ELR (cell line): ENCODE measurements at places on chromosomes 7 and 10.
A peak's percentile ranks its signal among the peaks of the same experiment; 100 is the strongest.

DNA sequence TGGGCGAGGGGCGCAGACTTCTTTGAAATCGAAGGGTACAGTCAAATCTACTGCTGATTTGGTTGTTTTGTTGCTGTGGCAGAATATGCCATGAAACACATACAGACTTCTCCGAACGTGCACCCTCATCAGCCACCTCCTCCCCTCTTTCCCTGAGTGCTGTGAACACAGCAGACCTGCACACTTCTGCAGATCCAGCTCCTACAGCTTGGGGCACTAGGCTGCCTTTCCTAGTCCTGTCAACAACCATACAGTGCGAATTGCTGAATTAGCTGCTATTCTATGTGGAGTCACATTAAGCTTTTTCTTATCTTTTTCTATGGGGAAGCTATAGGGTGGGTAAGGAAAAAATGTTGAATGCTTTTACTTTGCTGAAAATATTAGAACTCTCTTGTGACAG lies 57.5 kb downstream of the COL17A1 start:
- DNase-seq, result peak; percentile 39

DNA sequence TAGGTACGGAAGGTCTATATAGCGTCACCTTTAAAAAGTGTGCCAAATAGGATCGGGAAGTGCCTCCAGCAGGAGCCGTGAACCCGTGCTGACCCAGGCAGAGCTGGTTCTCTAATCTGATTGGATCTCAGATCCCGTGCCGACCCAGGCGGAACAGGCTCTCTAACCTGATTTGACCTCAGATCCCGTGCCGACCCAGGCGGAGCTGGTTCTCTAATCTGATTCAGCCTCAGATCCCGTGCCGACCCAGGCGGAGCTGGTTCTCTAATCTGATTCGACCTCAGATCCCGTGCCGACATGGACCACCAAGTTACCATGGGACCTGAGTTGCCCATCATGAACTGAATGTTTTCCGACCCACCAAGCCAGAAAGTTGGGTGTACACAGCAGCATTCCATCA lies 463.9 kb downstream of the PTPRN2 start:
- no peak for DNase-seq

- no peak for DNase-seq
These were observed 153.4 kb downstream of the SGMS1 start for GRCh38 chr10:50470345-50470744.

DNA sequence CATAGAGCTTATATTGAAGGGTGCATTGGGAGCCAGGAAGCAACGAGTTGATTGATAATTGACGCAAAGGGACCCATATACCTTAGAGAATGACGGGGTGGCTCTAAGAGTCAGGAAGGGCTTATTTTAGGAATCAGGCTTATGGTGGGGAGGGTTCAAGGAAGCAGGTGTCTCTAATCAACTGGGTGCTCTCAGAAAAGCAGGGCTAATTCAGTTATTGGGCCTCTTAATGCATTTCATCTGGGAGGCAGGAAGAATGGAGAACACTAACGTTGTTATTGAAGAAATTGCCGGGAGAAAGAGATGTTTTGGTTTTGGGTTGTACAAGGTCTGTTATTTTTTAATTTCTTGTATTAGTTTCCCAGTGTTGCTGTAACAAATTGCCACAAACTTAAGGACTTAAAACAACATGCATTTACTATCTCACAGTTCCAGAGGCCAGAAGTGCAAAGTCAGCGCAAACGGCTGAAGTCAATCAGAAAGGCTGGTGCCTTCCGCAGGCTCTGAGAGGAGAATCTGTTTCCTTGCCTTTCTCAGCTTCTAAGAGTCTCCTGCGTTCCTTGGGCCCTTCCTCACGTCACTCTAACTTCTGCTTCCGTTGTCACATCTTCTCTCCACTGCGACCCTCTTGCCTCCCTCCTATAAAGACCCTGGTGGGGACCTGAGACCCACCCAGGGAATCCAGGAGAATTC lies 328.4 kb upstream of the C7orf33 start:
- no peak for DNase-seq

DNA sequence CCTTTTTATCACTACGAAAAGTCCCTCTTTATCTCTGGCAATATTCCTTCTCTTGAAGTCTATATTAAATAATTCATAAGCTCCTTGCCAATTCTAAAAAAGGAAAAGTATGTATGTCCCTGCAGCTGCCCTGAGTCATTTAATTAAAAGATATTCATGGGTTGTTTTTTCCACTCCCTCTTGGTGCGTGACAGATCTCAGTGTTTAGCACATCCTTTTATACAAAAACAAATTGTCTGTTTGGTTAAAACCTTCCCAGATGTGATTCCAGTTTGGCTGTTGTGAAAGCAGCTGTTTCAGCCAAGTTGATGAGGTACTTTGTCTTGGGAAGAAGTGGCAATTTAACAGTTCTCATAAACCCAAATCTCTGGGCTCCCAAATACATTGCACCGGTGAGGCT lies 33.8 kb upstream of the PRLHR start:
- no peak for DNase-seq

DNA sequence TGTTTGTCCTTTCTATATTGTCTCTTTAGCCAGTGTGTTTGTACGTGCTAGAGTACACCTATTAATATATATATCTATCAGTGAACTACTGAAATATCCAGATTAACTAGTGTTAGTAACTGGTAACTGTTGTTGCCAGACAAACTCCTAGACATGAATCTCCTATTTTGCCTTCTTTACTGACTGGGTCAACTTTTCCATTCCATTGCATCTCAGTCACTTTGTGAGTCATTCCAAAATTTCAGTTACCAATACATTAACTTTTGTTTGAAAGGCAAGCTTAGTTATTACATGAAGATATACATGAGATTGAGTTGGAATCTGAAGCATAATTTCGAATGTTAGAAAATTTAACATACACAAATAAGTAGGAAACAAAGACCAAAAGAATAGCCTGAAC lies 51.4 kb downstream of the BTAF1 start:
- peak; percentile 73 for DNase-seq

- DNase-seq, result no peak
These were observed 208.1 kb downstream of the HDAC9 start for GRCh38 chr7:18703685-18704084.

DNA sequence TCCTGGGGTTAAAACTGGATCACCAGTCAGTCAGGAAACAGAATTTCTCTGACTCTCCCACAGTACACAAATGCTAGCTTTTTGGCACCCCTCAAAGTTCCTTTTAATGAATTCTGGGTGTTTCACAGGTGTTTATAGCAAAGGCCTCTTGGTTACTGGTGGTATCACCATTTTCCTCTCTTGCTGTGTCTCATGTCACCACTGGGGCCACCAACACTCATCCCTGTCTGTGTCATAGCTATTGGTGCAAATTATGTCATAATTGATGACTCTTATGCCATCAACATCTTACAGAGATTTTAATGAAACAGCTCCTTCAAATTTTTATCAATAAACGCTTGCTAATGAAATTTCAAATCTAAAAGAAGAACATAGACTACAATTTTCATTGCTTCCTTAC lies 27.7 kb upstream of the OSBPL3 start:
- no peak for DNase-seq

GRCh38 chr10:110388687-110389052 lies 84.0 kb upstream of the SMNDC1 start:
- no peak for DNase-seq

DNA sequence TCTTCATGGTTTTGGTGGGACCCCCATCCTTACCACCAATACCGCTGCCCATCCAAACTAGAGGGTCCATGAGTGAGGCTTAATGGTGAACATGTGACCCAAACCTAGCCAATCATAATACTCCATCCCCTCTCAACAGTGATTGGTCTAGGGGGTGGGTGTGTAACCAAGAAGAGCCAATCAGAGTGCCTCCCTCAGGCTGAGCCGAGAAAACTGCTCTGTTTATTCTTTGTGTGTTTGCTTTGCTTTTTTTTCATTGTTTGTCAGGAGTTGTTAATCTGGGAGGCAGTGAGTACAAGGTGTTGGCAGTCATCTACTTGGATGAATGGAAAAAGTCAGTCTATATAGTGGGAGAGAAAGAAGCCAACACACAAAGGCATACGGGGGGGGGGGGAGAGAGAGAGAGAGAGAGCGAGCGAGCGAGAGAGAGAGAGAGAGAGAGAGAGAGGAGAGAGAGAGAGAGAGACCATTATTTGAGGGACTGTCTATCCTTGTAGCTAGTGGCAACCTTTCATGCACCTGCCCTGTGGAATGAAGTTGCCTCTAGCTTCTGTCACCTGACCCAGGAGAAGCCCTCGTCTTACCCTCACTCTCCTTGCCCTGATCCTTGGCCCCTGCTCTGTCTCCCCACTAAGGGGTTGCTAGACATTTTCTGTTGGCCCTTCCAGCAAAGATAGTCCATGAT lies 441.7 kb downstream of the TYW1 start:
- DNase-seq, result no peak

- DNase-seq, result no peak
These were observed 1.7 kb downstream of the PROSER2 start for GRCh38 chr10:11824825-11825224.

GRCh38 chr7:30697719-30698460 lies 15.6 kb upstream of the CRHR2 start:
- DNase-seq, result no peak

GRCh38 chr10:112951359-112952281 lies 1.6 kb downstream of the TCF7L2 start:
- DNase-seq, result peak; percentile 89

DNA sequence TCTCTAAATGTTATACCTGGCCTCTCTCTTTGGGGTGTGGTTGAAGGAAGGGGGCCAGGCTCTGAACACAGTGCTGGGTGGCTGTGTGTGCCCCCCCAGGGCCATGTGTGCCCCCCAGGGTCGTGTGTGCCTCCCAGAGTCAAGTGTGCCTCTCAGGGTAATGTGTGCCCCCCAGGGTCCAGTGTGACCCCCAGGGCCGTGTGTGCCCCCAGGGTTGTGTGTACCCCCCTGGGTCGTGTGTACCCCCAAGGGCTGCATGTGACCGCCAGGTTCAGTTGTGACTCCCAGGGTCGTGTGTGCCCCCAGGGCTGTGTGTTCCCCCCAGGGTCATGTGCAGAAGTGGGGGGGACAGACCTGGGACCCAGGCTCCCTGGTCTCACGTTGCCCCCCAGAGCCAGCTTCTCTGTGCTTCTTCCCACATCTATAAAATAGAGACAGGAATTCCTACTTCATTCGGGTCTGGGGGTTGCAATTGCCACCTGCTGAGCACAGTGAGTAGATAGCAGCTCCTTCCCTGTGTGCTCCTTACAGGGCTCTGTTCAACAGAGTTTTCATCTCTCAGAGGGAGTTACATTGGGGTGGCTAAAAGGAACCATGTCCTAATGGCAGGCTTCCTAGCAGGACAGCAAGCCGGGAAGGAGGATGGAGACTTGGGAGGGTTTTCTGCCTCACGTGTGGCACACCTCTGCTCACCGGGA lies 40.7 kb upstream of the AQP1 start:
- DNase-seq, result no peak

GRCh38 chr7:84187813-84188510 lies 6.6 kb downstream of the SEMA3A start:
- peak; percentile 89 for DNase-seq

DNA sequence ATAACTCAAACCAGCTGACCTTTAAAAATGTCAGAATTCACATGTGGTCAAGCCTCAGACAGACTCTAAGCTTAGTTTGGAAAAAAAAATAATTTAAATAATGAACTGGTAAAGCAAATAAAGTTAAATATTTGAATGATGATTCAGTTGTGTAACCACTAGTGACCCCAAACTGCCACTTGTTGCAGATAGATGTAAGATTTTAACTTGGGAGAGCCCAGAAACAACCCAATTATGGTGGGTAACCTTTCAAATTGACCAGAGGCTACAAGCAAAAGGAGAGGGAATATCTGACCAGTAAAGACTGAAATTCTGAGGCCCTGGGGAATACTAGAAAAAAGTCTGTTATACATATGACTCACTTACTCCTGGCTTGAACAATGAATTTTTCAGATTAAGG lies 268.1 kb downstream of the HPSE2 start:
- DNase-seq, result no peak

- no peak for DNase-seq
These were observed 9.7 kb upstream of the TTYH3 start for GRCh38 chr7:2621948-2622640.

DNA sequence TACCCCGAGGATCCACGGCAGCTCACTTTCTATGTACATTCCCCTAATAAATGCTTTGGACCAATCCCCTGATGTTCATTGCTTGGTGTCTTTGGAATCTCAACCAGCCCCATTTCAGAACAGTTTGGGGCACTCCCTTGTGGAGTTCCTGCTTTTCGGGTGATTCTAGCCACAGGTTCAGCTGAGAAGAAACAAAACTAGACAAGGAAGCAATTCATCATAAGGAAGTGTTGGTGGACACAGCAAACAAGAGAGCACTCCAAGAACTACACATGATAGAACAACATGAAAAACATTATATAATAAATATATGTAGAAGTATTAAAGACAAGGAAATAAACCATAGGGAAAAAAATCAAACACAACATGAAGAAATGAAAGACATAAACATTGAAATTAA lies 6.0 kb upstream of the CCDC136 start:
- DNase-seq, result no peak

DNA sequence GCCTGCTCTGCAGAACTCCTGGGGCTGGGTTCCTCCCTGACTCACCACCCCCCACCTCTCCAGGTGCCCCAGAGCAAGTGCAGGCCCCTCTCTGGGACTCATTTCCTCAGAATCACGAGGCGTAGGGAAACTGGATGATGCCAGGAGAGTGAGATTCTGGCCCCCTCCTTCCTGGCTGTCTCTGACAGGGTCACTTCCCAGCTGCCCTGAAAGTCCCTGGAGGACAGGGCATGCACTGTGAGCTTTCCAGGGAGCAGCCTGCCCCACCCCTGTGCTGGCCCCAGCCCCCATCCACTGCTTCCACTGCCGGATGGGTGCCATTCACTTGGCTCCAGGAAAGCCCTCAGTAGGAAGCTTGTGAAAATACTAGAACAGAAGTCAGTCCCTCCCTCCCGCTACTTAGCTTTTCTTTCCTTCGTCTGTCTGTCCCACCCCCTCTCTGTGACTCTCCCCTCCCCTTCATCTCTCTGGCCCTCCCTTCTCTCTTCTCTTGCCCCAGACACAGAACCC lies 10.4 kb downstream of the TACR2 start:
- DNase-seq, result no peak

GRCh38 chr7:48209004-48209600 lies 37.8 kb downstream of the ABCA13 start:
- no peak for DNase-seq

GRCh38 chr10:23630885-23631284 lies 192.0 kb downstream of the OTUD1 start:
- DNase-seq, result no peak

GRCh38 chr10:96370584-96371157 lies 11.9 kb upstream of the OPALIN start:
- peak; percentile 61 for DNase-seq

GRCh38 chr10:27099916-27100812 lies at the start of gene ANKRD26:
ANKRD26 (minus strand) TSS chr10:27100494; CDS start chr10:27100326, 168 bp downstream.
- peak; percentile 98 for DNase-seq

GRCh38 chr10:61792921-61793320 lies 108.6 kb upstream of the ARID5B start:
- DNase-seq, result no peak
